ENCODE measurements at places on chromosomes 3 and 15.

DNA sequence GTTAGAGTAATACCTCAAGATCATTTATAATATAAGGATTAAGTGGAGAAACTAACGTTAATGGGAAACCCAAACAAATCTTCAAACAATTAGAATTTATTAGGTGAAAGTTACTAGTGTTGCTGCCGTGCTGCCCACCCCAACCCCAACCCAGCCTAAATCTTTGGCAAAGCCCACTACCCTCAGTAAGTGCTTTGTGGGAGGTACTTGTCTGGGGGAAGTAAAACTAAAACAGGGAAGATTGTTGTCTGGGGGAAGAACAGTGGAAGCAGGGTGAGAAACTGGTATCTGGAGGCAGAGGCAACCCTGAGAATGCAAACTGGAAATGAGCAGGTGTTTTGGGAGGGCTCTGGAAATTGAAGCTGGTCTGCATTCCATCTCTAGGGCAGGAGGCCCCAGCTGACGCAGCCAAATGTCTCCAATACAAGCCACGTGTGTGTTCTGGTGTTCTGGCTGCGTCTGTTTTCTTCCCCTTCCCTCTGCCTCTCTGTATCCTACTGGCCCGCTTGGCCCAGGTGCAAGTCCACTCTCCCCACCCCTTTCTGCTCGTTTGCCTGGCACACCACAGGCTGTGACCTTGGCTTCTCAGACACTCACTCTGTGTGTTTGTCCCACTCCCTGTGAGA lies 32.7 kb downstream of the FEM1B start:
- peak; percentile 5 for DNase-seq

GRCh38 chr3:29153811-29154210 lies 127.1 kb upstream of the RBMS3 start:
- no peak for DNase-seq

- no peak for DNase-seq
Observed at GRCh38 chr3:42503251-42503924, 945 bp downstream of the VIPR1 start.

DNA sequence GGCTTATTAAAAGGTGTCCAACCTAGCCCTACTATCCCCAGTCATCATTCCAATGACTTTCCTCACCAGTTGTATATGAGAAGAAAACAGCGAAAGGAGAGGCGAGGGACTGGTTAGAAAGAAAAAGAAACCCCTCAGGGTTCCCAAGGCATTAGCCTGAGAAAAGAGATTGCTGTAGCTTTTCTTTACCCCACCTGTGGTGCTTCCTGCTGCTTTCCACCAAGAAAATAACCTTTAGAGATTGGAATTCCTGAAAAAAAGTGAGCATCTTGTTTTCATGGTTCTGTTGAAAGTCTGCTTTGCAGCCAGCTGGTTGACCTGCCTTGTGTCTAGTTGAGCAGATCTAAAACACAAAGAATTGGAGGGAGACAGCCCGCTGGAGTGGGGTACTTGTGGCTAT lies 196.4 kb downstream of the CADPS start:
- no peak for DNase-seq

GRCh38 chr15:48352474-48353072 lies 21.3 kb downstream of the DUT start:
- DNase-seq, result peak; percentile 36

- DNase-seq, result no peak
Observed at GRCh38 chr3:10017636-10018292, 8.5 kb upstream of the FANCD2 start.

- no peak for DNase-seq
Observed at GRCh38 chr3:98012979-98013378, 22.1 kb downstream of the GABRR3 start.

DNA sequence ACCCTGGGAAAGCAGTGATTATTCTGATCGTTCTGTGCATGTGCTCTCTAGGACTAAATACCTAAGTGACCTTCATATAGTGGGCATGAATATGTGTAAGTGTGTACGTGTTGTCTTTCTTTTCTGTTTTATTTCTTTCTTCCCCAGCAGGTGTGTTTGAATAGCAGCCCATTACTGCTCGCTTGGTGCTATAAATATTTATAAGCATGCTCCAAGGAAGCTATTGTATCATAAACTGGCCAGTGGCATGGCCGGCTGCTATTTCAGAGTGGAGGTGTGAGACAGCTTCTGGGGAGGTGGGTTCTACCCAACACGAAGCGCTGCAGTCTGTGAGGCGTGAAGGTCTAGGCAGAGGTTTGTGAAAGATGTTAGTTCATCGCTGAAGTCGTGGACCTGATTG lies 641.8 kb downstream of the NTRK3 start:
- DNase-seq, result no peak

GRCh38 chr3:187689984-187690383 lies 12.4 kb downstream of the RTP2 start:
- DNase-seq, result no peak

DNA sequence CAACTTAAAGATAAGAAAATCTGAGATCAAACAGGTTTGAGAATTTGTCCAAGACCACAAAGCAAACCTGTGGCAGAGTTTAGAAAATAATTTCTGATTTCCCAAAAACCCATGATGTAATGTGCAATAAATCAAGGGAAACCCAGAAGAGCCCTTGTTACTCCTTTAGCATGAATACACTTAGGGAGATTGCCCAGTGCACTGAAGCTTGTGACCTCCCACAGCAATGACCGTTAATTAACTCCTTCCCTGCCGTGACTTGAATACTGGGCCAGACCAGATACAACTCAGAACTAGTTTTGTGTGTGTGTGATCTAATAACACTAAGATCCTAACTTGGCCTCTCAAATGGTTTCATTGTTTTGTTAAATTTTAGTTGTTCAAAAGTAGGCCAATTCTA lies 2.5 kb downstream of the PRKAR2A start:
- no peak for DNase-seq

GRCh38 chr15:57305009-57305408 lies 71.3 kb upstream of the CGNL1 start:
- DNase-seq, result no peak

- no peak for DNase-seq
Observed at GRCh38 chr3:136626493-136626892, 125.7 kb downstream of the STAG1 start.

DNA sequence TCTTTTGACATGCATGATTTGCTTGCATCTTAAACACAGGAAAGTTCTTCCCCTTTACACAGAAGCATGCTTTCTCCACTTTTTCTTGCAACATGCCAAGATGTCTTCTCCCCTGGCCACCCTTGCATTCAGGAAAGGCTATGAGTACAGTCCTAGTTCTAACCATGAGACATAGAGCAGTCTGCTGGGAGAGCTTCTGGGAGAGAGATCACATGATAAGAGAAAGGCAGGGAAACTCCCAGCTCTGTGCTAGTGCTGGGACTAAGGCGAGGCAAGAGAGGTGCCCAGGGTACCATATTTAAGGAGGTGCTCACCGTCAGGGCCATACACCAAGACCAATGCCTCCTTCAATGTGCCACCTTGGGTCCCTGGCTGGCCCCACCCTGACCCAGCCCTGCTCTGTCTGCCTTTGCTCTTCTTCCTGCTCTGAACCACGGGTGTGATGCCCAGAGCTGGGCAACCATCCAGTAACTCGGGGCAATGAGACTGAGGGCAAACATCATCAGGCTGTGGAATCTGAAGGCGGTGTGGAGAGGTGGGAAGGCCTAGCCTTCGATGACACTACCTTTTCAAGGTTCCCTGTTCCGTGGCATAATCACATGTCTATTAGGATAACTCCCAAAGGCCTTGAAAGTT lies 77.4 kb upstream of the PRR20G start:
- no peak for DNase-seq

DNA sequence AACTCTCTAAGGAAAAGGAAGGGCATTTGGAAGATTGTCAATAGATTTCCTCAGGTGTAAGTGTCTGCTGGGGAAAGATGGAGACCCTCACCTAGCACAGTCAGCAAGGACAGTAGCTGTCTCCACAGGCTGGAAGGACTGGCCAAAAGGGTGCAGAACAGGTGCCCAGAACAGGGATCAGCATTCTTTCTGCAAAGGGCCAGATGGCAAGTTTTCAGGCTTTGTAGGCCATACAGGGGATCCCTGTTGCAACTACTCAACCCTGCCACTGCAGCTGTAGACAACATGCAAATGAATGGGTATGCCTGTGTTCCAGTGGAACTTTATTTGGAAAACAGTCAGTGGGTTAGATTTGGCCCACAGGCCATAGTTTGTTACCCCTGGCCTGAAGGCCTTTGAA lies 8.1 kb downstream of the AGBL1 start:
- DNase-seq, result no peak

DNA sequence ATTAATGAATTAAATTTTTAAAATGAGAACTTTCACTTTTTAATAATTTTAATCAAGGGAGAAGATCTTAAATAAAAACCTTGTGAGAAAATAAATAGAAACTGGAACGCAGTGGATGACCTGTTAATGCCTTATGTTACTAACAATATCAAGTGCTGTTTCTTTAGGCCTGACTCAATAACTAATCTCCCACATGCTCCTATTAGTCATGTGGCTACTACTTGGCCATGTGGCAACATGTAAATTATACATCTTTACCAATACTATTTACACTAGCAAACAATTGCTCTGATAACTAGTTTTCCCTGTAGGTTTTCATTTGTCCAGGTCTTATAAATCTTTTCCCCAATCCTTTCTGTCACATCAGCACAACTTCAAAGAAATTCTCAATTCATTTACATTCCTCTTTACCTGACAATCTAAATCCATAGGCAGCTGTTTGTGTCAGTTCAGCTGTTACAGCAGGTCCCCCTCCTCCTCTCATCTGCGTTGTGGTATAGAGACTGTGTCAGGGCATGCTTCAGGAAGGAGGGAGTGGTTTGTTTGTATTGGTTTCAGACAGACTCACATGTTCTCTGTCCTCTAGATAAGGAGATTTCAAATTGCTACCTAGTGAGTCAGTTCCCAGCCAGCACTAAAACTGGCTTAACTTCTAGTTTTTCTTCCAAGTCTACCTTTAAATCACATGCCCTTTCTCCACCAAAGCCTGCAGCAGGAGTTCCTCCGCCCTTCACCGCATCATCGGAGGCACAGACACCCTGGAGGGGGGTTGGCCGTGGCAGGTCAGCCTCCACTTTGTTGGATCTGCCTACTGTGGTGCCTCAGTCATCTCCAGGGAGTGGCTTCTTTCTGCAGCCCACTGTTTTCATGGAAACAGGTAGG lies 11.3 kb upstream of the C3orf52 start:
- peak; percentile 38 for DNase-seq

DNA sequence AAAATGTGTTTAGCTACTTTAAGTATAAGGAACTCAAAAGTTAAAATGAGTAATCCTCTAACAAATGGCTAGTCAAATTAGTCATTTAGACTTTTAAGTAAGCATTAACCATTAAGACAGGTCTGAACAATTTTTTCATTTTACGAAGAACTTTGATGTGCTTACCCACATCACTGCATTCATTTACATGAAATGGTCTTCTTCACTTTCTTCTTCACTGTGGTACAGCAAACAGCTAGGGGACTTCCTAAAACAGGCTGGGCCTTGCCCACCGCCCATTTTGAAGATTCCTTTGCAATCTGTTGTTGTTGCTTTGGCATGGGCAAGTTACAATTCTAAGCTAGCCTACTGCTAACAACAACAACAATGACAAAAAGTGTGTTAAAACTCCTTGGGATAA lies 67.4 kb downstream of the CBLB start:
- no peak for DNase-seq

GRCh38 chr3:81967393-81967792 lies 205.9 kb upstream of the GBE1 start:
- no peak for DNase-seq

DNA sequence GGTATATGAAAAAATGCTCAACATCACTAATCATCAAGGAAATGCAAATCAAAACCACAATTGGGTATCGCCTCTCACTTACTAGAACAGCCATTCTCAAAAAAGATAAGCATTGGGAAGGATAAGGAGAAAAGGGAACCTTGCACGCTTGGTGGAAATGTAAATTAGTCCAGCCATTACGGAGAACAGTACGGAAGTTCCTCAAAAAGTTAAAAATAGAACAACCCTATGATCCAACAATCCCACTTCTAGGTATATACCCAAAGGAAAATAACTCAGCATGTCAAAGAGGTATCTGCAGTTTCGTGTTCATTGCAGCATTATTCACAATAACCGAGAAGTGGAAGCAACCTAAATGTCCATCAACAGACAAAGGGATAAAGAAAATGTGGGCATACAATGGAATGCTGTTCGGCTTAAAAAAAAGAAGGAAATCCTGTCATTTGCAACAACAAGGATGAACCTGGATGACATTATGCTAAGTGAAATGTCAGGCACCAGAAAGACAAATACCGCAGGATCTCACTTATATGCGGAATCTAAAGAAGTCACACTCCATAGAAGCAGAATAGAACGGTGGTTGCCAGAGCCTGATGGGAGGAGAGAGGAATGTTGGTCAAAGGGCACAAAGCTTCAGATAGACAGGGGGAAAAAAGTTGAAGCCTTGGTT lies 11.7 kb upstream of the CMTM7 start:
- DNase-seq, result no peak

- no peak for DNase-seq
Observed at GRCh38 chr3:31580645-31581044, 47.9 kb downstream of the STT3B start.

- no peak for DNase-seq
Observed at GRCh38 chr3:188584162-188584529, 430.2 kb downstream of the LPP start.

DNA sequence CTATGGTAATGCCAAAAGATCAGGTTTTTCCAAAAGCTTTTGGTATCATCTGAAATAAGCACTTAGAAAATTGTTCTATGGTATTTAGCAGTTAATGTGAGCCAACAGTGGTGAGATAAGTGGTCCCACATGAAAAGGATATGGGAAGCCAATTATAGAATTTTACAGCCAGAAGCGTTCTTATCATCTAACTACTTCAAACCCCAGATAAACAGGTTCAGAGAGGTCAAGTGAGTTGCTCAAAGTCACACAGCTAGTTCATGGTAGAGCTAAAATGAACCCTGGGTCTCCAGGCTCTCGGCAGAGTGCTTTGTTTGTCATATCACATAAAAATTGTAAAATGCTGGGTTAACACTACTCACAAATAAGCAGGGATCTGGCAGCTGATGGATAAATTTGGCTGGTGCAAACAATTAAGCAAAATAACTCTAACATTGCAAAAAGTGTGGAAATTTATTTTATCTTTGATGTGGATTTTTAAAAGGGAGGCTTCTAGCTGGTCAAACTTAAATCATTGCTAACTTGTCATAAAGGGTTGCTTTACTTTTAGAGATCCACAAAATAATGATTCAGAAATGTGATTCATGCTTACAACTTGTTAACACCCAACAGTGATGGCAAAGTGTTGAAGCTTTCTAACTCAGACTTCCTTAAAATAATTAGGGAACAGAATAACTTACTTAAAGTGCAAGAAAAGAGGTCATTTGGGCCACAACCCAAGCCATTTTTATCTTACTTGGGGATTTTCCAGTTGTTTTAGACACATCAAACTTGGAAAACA lies 202.8 kb upstream of the TBC1D5 start:
- no peak for DNase-seq

- DNase-seq, result no peak
Observed at GRCh38 chr3:30609930-30610701, 3.7 kb downstream of the TGFBR2 start.

Data from activated T-cell treated with anti-CD3 and anti-CD28 coated beads, Interleukin-2, amount 50 U/mL, for 1 hour (primary cell).